ENCODE measurements at places on chromosomes 2 and 18.

DNA sequence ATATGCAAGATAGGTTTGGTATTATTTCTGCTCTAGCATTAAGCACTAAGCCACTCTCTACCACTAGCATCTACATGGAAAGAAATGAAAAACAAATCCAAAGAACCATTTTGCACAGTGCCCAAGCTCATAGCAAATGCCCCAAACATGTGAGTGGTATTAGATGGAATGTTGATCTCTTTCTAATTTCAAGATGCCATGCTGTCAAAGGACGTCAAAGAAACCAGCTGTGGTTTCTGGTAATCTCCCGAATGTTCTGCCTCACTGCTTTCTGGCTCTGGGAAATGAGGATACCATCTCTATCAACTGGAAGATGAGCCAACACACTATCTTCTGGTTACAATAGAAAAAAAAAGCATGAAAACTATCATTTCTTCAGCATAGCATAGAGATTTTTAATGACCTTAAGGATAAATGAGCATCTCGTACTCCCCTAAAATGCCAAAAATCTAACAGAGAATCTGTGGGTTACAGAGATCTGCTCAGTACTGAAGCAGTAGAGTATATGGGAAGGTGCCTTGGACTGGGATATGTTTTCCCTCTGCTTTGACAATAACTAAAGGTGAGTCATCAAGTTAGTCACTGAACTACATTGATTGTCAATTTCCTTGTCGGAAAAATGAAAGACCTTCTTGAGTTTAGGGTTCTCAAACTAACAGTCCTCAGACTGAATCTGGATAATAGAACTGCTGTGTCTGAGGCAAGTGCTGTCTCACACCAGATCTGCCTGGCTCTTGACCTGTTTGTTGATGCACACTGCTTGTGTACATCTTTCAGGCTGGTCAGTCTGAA is 244.8 kb upstream of the NCKAP5 start:
- DNase-seq = peak; percentile 73

DNA sequence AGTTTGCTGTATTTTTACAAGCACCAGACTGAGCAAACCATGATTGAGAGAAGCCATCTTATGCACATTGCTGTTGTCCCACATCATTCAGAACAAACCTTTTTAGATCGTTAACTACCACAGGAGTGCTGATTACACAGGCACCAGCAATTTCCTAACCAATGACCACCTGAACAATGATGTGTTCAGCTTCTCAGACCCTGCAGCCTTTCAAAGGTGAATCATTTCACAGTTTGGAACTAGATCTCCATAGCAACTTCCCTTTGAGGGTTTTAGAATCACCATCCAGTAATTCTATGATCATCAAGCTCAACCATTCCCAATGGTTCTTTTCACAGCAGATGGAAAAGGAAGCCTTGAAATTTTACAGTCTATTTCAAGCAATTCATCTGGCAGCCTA is 71.4 kb downstream of the OLA1 start:
- peak; percentile 88 for DNase-seq

DNA sequence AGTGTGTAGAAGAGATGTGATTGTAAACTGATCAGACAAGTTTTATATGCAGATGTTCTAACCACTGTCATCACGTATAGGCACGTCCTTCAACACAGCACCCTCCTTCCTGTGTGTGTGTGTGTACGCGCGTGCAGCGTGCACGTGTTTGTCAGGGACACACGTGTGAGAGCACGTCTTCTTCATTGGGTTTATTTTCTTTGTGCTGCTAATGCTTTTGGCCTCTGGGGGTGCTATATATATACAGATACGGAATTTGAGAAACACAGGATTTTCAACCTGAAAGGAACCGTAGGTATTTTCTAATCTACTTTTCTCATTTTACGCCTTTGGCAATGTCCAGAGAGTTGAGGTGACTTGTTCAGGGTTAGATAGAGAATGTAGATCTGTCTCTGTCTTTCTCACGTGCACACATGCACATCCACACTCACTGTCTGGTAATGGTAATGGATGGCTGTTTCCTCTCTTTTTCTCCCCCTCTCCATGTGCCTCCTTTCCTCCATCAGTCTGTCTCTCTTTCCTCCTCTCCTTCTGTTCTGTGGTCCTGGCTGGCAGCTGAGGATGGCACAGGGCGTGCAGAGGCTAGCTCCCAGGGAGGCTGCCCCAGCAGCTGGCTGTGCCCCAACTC is 13.4 kb upstream of the CELF4 start:
- DNase-seq = no peak

- no peak for DNase-seq
Observed at GRCh38 chr2:79128406-79128805, 8.1 kb downstream of the REG1A start.

- no peak for DNase-seq
Observed at GRCh38 chr18:33584548-33585430, 6.8 kb downstream of the ASXL3 start.

GRCh38 chr2:132374961-132375360 is 41.6 kb upstream of the GPR39 start:
- DNase-seq = no peak

DNA sequence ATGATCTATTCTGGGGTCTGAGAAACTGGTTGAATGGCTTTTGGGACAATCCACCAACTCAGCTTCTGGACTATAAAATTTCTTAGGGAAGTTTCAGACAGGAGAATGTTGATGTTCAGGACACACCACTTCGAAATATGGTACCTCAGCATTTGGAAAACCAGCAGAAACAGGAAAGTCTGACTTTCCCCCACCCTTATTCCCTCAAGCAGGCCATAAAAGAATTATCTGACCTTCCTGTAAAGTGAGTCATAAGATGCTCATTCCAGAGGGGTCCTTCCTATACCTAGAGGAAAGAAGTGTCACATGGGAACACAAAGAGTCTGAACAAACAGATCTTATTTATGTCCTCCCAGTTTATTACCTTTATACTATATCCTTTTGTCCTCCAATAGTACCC is 415.0 kb downstream of the CPS1 start:
- DNase-seq = no peak

- no peak for DNase-seq
Observed at GRCh38 chr2:233476063-233476410, 90.5 kb downstream of the USP40 start.

GRCh38 chr2:37389395-37389794 is 45.0 kb downstream of the QPCT start:
- no peak for DNase-seq

- peak; percentile 71 for DNase-seq
Observed at GRCh38 chr2:166653185-166653813, 159.2 kb upstream of the SCN7A start.

DNA sequence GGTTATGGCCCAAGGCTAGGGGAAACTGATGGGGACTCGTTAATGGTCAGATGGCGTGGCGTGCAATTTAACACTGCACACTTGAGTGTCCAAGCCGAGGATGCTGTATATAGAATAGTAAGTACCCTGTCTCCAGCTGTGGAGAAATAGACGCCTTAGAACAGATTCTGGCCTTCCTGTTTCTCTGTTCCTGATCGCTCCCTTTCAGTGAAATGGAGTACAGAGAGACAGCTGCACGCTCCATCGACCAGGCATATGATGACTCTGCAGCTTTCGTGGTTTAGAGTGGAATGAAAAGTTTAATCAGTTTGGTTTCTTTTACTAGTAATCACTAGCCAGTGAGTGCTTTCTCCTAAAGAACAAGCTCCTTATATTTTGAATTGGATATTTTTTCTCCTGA is 213.4 kb downstream of the NEDD4L start:
- peak; percentile 52 for DNase-seq

- DNase-seq = no peak
Observed at GRCh38 chr2:2942906-2943305, 434.7 kb downstream of the EIPR1 start.

DNA sequence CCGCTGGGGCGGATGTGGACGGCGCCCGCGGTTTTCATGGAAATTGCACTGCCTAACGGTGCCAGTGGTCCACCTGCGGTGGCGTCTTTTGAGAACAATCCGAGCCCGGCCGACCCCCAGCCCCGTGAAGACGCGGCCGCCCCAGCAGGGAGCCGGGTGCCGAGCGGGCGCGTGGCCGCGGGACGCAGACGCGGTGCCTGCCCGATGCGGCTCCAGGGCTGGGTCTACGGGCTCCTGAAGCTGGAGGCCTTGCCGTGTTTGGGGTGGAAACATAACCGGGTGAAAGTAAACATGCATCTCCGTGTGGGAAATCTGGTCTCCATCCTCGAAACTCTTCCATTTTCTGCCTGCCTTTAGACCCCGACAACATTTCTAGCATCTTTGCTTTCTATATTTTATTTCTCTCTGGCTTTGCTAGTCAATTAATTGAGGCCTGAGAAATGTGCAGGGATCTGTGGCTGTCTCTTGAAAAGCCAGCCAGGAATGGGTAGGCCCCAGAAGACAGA is 572 bp downstream of the INPP4A start:
- DNase-seq = no peak

GRCh38 chr2:203501873-203502272 is 33.2 kb downstream of the RAPH1 start:
- DNase-seq = no peak

DNA sequence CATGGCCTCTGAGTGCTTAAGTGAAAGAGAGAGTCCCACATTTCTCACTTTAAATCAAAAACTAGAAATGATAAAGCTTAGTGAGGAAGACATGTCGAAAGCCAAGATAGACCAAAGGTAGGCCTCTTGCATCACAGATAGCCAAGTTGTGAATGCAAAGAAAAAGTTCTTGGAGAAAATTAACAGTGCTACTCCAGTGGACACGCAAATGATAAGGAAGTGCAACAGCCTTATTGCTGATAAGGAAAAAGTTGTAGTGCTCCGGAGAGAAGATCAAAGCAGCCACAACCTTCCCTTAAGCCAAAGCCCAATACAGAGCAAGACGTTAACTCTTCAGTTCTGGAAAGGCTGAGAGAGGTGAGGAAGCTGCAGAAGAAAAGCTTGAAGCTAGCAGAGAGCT is 32.1 kb downstream of the PSMD1 start:
- no peak for DNase-seq

DNA sequence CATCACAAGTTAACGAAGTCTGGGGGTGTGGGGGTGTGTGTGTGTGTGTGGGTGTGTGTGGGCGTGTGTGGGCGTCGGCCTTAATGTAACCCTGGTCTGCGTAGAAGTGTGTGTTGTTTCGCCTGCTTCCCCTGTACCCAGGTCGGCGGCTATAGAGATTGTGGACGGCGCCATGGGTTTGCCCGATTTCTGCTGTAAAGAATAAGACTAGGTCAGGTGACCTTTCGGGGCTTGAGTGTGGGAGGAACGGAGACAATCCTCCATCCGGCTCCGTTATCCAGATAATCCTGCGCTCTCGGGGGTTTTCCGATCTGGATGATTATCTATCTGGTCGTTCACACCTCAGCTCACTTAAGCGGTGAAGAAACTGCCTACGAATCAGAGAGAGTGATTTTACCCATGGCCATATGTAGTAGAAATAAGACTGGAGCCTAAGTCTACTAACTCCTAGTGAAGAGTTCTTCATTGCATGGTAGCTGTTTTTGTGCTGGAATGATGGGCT is 543 bp downstream of the HADHB start:
- DNase-seq = peak; percentile 16

GRCh38 chr2:3175568-3175955 is 202.1 kb downstream of the EIPR1 start:
- DNase-seq = no peak

GRCh38 chr2:71151620-71152019 is 21.2 kb downstream of the MPHOSPH10 start:
- DNase-seq = no peak

DNA sequence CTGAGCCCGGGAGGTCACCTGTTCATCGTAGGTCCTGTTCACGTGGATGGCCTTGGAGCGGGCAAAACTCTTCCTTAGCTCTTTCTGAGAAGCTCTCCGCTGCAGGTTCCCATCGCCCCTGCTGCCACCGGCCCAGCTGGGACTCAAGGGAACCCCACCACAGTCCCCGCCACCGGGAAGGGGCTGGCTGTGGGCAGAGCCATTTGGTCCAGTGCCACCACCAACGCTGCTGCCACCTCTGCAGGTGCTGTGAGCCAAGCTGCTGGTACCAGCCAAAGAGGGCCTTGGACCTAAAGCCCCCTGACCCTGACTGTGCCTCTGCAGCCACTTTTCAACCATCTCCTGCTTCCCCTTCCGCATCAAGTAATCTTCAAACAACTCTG is 586 bp downstream of the PDE11A start:
- no peak for DNase-seq

- peak; percentile 99 for DNase-seq
Observed at GRCh38 chr2:234257859-234258561, 207.5 kb downstream of the SPP2 start.

- DNase-seq = no peak
Observed at GRCh38 chr2:202818321-202818720, 53.2 kb downstream of the ICA1L start.

GRCh38 chr2:224333726-224334482 is 68.0 kb downstream of the FAM124B start:
- no peak for DNase-seq

DNA sequence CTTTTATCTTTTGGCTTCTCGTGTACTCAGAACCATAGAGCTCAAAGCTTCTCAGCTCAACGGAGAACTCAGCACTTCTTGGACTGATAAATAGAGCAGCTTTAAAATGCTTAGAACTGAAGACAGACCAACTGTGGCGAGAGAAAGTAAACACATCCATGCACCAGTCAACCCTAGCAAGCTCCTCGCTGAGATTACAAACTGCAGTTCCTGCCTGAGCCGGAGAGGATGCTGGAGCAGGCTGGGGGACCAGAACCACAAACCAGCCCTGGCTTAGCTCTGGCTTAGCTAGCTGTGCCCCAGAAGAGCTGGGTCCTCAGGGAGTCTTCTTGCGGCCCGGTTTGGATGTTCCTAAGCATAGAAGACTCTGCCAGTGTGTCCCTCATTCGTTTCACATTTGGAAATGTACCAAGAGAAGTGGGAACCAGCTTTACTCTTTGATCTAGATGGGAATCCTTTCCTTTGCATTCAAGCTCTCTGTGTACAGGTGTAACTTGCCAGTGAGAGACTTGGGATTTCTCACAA is 5.6 kb downstream of the PAX8 start:
- DNase-seq = no peak

DNA sequence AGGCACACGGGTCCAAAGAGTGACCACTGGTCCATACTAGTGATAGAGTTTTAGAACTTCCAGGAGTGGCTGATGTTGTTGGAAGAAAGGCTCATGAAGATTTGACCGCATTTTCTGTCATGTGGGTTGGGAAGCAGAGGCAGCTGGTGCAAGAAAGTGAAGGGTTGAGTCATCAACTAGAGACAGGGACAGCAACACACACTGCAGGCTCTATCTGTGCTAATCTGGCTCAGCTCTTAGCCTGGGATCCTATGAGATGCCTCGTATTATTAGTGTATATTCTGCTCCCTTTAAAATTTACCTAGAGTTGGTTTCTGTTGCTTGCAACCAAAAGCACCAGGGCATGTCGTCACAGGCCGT is 2.5 kb upstream of the SH3RF3 start:
- peak; percentile 90 for DNase-seq

- no peak for DNase-seq
Observed at GRCh38 chr18:79942211-79942610, 9.2 kb downstream of the SLC66A2 start.

DNA sequence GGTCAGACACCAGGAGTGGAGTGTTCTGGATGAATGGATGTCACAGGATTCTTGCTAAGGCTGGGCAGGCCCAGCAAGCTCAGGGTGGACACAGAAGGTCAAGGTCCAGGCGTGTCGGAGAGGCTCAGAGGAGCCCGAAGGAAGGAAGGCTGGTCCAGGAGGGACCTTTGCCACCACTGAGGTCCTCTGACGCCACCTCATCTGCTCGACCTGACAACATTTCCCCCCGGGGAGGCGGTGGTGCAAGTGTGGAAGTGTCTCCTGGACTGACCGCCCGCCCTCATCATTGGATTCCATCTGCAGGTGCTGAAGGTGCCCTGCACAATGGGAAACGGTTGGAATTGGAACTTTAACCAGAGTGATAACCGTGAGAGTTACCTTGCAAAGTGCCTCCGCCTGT is 124.6 kb downstream of the RTP5 start:
- no peak for DNase-seq
